ENCODE measurements at places on chromosomes 4 and X.

DNA sequence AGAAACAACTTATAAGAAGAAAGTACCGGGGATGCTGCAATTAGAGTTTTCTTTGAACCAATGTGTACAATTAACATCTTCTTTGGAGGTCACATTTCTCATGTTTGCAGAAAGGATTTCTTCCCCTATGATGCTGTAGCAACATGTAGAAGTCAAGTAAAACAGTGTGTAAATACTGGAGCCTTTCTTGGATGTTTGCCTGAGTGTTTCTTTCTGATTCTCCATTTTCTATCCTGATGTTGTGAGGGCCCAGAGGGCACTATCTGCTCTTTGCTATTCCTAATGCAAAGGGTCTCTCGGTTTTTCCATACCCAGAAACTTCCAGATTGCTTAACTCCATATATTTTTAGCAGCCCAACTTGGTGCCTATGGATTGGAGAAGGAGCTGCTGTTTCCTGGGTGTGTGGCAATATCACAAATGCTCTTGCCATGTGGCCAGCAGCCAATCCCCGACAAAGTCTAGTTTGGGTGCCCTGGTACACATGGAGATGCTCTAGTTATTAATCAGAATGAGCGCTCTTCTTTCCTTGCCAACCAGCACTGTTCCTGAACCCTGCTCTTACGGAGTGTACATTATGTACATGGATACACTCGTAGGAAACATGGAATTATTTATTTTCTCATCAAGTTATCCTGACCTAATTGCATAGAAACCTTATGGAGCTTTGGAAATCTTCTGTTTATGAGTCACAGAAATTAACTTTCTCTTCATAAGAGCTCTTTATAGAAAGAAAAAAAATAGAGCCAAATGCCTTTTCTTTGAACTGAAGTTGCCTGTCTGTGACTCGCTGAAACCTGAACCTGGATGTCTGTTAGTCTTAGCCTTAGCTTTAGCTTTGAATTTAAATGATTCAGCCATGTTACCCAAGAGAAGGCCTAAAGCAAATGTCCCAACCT is 67.0 kb upstream of the GPC4 start:
- no peak for ATAC-seq

- ATAC-seq, result no peak
Observed at GRCh38 chr4:71882113-71882841, 98.4 kb upstream of the GC start.

DNA sequence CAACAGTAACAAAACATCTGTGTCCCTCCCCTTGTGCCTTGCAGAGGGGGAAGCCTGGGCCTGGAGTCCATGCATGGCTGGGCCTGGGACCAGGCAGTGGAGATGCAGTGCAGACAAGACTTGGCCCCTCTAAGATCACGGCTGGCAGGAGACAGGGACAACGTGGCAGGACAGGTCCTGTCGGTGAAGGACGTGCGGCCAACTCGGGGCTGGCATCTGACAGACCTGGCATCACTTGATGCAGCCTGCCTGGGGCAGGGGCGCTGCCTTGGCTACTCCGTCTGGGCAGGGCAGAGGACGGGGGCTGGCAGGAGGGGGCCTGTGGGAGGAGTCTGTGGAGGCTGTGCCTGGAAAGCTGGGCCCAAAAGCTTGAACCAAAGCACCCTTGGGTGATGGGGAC is 112.1 kb downstream of the CPZ start:
- ATAC-seq, result no peak

GRCh38 chr4:174397366-174398155 is 113.8 kb downstream of the CEP44 start:
- no peak for ATAC-seq

GRCh38 chr4:179097741-179098140 is 1655.5 kb upstream of the AGA start:
- ATAC-seq, result no peak

DNA sequence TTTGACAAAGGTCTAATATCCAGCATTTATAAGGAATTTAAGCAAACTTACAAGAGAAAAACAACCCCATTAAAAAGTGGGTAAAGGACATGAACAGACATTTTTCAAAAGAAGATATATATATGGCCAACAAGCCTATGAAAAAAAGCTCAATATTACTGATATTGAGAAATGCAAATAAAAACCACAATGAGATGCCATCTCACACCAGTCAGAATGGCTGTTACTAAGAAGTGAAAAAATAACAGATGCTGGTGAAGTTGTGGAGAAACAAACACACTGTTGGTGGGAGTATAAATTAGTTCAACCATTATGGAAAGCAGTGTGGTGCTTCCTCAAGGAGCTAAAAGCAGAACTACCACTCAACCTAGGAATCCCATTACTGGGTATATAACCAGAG is 91.6 kb upstream of the EFHC2 start:
- no peak for ATAC-seq

- ATAC-seq, result no peak
Observed at GRCh38 chr4:118356731-118357130, 3.9 kb upstream of the PRSS12 start.

DNA sequence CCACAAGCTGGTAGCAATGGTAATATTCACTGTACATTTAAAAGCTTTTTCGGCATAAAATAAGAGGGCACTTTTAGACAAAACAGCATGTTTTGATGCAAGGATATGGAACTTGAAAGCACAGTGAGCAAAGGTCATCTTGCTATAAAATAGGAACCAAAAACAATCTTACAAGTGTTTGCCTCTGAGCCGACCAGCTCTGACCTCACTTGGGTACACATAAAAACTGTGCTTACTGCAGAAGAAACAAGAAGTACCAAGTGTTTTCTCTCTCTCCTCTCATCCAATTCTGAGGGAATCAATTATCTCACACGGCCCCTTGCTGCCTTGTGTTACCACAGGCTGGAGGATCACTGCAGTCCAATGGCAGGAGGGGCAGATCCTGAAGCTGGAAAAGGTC is 4.8 kb upstream of the IQSEC2 start:
- ATAC-seq, result no peak

DNA sequence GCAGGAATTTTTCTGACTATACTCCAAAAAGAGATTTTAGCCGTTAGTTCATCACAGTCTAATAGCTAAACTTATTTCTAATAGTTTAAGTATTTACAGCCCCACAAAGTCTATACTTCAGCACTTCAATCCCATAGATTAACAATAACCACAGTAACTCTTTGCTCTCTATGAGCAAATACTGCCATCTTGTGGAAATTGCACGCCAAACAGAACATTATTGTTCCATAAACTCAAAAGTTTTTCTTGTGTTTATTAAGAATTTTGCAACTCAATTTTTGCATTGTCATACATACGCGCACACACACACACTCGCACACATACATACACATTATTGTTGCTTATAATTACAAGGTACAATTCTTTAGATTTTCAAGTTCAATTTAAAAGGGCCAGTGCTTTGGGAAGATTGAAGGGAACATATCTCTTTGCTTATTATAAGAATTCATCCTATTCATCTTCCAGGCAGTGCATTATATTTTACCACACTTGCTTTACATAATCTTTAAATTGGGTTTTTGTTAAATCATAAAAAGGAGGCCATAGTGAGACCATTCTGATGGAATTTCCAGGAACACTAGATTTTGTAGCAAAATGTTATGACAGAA is 63.8 kb upstream of the ATOH1 start:
- ATAC-seq, result no peak

DNA sequence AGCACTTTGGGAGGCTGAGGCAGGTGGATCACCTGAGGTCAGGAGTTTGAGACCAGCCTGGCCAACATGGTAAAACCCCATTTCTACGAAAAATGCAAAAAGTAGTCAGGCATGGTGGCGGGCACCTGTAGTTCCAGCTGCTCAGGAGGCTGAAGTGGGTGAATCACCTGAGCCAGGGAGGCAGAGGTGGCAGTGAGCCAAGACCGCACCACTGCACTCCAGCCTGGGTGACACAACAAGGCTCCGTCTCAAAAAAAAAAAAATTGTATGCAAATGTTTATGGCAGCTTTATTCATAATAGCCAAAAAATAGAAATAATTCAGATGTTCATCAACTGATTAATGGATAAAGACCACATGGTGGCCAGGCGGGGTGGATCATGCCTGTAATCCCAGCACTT is 9.8 kb upstream of the NOCT start:
- no peak for ATAC-seq

DNA sequence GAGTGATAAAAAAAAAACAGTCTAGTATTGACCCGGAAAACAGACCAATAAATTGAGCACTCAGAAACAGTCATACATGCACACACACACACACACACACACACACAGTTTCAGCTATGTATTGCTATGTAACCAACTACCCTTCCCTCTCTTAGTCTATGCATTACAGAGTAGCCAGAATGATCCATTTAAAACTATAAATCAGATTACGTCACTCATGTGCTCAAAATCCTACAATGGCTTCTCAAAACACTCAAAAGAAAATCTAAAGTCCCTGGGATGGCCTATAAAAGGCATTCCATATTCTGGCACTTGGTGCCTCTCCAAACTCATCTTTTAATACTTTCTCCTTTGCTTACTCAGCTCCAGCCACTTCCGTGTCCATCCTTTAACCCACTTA is 46.5 kb upstream of the ZIC3 start:
- ATAC-seq, result no peak

DNA sequence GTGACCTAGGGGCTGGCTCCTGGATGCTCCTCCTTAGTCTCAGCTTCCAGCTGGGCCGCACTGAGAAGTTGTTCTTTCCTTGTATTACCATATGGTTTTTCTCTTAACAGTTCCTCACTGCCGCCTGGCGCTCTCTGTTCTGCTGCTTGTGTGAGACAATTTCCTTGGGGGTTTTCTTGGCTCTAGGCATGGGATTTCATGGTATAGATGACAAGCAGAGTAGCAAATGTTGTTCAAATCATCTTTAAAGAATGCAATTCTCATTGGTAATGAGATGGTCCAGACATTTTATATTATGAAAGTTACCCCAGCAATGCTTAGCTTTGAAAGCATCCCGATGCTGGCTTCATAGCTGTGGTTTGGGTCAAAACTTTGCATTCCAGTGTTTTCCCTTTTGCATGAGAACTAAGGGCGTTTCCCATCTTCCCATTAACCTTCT is 37.6 kb downstream of the SEPTIN11 start:
- ATAC-seq, result no peak

DNA sequence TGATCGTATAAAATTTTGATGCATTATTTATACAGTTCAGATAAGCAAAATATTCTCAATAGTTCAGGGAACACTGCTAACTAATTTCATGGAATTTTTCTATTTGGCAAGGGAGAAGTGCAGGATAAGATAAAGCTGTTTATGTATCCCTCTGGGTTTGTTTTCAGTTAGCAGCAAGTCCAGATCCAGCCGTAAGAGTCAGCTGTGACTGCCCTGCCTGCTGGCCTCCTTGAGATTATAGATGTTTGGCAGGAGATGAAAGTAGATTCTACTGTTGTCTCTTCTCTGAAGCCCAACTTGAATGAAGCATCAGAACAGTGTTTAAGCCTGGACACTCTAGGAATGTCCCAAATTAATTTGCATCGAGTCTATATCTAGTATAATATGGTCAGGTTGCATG is 29.5 kb downstream of the ANTXR2 start:
- ATAC-seq, result no peak

- no peak for ATAC-seq
Observed at GRCh38 chrX:139126493-139126892, 404.0 kb upstream of the F9 start.

DNA sequence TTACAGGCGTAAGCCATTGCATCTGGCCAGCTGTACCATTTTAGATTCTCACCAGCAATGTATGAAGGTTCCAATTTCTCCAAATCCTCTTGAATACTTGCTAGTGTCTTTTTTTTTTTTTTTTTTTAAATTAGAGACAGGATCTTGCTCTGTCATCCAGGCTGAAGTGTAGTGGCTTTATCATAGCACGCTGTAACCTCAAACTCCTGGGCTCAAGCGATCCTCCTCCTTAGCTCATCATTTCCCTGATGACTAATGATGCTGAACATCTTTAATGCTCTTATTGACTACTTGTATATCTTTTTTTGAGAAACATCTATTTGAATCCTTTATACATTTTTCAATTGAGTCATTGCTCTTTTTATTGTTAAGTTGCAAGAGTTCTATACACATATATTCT is 40.3 kb downstream of the HDAC8 start:
- ATAC-seq, result no peak

DNA sequence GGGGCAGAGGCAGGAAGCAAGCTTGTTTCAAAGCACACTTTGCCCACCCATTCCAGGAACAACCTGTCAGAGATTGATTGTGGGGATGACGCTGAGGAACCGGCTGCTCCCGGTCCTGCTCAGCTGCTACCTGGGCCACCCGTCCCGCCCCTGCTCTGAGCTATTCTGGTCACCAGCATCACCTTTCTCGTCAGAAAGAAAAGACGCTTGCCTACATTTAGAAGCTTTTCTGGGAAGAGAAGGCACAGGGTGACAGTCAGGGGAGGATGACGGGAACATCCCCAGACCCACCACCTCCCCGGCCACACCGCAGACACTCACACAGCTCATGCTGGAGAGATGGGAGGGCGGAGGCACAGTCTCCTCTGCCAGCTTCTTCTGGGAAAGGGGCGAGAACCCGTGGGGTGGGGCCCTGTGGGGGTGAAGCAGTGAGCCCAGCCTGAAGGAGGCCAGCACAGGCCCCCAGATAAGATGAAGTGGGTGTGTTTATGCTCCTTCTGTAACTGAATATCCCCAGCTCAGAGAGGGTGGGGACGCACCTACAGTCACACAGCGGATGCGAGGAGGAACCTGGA is 81.8 kb downstream of the CPZ start:
- ATAC-seq, result no peak

GRCh38 chr4:19924761-19925160 is 326.9 kb upstream of the SLIT2 start:
- no peak for ATAC-seq

GRCh38 chr4:141246243-141246642 is 25.5 kb downstream of the ZNF330 start:
- ATAC-seq, result no peak

GRCh38 chr4:6116696-6117285 is 83.6 kb downstream of the JAKMIP1 start:
- ATAC-seq, result no peak

GRCh38 chr4:184641451-184641850 is 7.8 kb downstream of the CASP3 start:
- ATAC-seq, result no peak

GRCh38 chr4:37685161-37685822 is 884 bp downstream of the RELL1 start:
- no peak for ATAC-seq

GRCh38 chrX:105945266-105945665 is 93.3 kb downstream of the SERPINA7 start:
- ATAC-seq, result no peak

DNA sequence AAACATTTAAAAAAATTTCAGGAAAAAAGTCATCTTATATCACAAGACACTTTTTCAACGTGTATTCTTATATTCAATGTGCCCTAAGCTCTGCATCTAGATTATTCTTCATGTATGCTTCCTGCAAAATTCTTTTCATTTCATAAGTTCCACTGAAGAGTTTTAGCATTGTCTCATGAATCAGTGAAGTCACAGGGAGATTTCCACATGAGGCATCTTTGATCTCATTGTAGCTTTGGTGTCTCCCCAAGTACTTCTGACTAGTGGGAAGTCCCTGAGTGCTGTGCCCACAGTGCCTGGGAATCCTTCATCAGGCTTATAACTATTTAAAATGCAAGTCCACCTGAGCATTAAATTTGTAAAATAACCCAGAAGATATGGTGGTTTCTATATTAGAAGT is 123.8 kb downstream of the MAD2L1 start:
- ATAC-seq, result no peak
